Thymus (tissue), 14 donors: ENCODE measurements at places on chromosomes 1 and 21. TPM values are rescaled to one million over a fixed set of nuclear protein-coding genes. Genes with fewer than 3 reads are reported as not detected.

SELL gene
- polyA plus RNA-seq: 73.0 TPM

S100A5 gene
- polyA plus RNA-seq: 0.87 TPM

CTSS gene
- polyA plus RNA-seq: 84.8 TPM

CD2 gene
- polyA plus RNA-seq: 244 TPM

KIAA1614 gene
- 0.84 TPM for polyA plus RNA-seq

MOB3C gene
- polyA plus RNA-seq: 16.2 TPM

TNFSF4 gene
- polyA plus RNA-seq: 4.5 TPM

LCE2B gene
- polyA plus RNA-seq: 1.5 TPM

TM2D1 gene
- polyA plus RNA-seq: 33.6 TPM

APOBEC4 gene
- polyA plus RNA-seq: 0.02 TPM

LCE1C gene
- 3.0 TPM for polyA plus RNA-seq

PTAFR gene
- polyA plus RNA-seq: 3.4 TPM

AQP10 gene
- 0.09 TPM for polyA plus RNA-seq

PYHIN1 gene
- 3.2 TPM for polyA plus RNA-seq

DNA sequence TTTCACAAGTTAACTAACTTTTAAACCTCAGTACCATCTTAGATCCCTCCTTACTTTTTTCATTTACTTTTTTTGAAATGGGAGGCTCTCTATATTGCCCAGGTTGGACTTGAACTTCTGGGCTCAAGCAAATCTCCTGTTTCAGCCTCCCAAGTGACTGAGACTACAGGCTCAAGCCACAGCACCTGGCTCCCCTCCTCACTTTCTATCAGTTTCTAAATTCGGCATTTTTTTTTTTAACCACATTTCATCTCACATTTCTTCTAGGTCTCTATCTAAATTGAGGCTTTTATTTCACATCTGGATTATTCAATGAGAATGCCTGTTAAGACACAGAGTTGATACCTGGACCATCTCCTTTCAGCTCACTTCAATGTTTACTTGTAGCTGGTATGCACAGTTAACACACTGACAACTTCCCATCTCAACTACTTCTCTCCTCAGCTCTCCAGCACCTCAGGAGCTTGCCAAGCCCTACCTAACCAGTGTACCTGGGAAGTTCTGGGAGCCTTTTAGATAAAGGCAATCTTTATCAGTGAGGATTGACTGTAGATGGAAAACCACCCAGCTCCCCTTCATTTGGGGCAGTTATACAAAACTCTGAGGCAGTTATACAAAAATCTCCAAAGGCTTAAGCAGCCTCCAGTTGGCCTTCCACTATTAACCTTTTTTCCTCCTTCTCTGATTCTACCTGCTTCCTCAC lies 3.4 kb downstream of the USP33 start:
- H3K27ac ChIP-seq: no peak overlapping the region
- no peak for DNase-seq
- H3K4me3 ChIP-seq: no peak overlapping the region
- peaks cover 10% of the 10 kb centered on the region for H3K4me1 ChIP-seq
- H3K27me3 ChIP-seq: no peaks in the 10 kb centered on the region

- no peaks in the 10 kb centered on the region for H3K36me3 ChIP-seq
- peaks cover 14% of the 10 kb centered on the region for H3K4me1 ChIP-seq
- no peak overlapping the region for H3K4me3 ChIP-seq
- H3K27ac ChIP-seq: peak overlapping the region; percentile 81
- DNase-seq: no peak
Observed at GRCh38 chr1:55316502-55316901, 101.3 kb upstream of the USP24 start.

- DNase-seq: no peak
- H3K36me3 ChIP-seq: no peaks in the 10 kb centered on the region
- no peak overlapping the region for H3K27ac ChIP-seq
- no peaks in the 10 kb centered on the region for H3K27me3 ChIP-seq
- H3K4me3 ChIP-seq: no peak overlapping the region
Observed at GRCh38 chr1:171166361-171166760, 18.7 kb upstream of the FMO2 start.

DNA sequence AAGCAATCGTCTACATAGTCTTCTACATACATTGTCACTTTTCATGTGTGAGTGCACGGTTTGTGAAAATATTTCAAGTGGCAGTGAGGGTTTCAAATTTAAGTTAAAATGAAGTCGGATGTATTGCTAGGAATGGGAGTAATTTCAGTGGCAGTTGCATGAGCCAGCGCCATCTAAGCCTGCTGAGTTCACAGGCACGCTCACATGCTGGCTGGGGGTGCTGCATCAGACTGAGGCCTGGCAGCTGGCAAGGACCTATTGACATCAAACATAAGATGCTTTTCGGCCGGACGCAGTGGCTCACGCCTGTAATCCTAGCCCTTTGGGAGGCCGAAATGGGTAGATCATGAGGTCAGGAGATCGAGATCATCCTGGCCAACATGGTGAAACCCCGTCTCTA lies 80.7 kb downstream of the UBE4B start:
- no peak for DNase-seq
- H3K27me3 ChIP-seq: no peaks in the 10 kb centered on the region
- no peak overlapping the region for H3K27ac ChIP-seq
- no peak overlapping the region for H3K4me3 ChIP-seq
- H3K36me3 ChIP-seq: peaks cover 28% of the 10 kb centered on the region
- H3K4me1 ChIP-seq: no peaks in the 10 kb centered on the region

- no peak overlapping the region for H3K4me3 ChIP-seq
- H3K4me1 ChIP-seq: peaks cover 8% of the 10 kb centered on the region
- H3K36me3 ChIP-seq: peaks cover 48% of the 10 kb centered on the region
- H3K27me3 ChIP-seq: no peaks in the 10 kb centered on the region
Observed at GRCh38 chr1:151807766-151808165, 2.5 kb upstream of the LINGO4 start.

DNA sequence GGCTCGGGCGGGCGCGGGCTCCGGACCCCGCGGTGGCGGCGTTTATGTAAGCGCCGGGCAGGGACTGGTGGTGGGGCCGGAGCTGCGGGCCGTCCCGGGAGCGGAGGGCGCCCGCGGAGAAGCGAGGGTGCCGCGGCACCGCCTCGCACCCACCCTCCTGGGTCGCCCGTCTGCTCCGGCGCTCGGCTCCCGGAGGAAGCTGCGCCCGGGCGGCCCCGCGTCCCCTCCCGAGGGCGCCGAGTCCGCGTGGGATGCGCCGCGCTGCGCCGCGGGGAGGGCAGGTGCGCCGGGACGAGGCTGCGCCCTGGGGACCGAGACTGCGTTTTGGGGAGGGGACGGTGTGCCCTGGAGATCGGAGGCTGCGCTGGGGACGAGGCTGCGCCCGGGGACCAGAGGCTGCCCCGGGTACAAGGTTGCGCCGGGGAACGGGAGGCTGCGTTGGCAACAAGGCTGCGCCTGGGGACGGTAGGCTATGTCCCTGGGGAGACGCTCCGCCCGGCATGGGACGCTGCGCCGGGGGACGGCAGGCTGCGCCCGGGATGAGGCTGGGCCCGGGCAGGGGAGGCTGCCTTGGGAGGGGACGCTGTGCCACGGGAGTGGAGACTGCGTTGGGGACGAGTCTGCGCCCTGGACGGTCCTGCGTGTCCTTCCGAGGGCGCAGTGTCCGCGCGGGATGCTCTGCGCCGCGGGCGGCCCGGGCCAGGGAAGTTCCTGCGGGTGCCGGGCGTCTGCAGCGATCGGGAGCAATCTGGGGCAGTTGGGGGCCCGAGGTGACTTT lies 627 bp downstream of the ADARB1 start:
- peaks cover 5% of the 10 kb centered on the region for H3K4me1 ChIP-seq
- H3K27ac ChIP-seq: peak overlapping the region; percentile 70
- H3K36me3 ChIP-seq: peaks cover 3% of the 10 kb centered on the region
- peak overlapping the region; percentile 94 for H3K4me3 ChIP-seq
- no peak for DNase-seq
- peaks cover 38% of the 10 kb centered on the region for H3K27me3 ChIP-seq

- no peaks in the 10 kb centered on the region for H3K4me1 ChIP-seq
- no peak overlapping the region for H3K27ac ChIP-seq
- H3K36me3 ChIP-seq: no peaks in the 10 kb centered on the region
Observed at GRCh38 chr1:99674115-99675064, 28.5 kb downstream of the PALMD start.

GRCh38 chr1:3895279-3895950 lies 4.7 kb downstream of the C1orf174 start:
- H3K27ac ChIP-seq: no peak overlapping the region
- DNase-seq: no peak
- no peak overlapping the region for H3K4me3 ChIP-seq

DNA sequence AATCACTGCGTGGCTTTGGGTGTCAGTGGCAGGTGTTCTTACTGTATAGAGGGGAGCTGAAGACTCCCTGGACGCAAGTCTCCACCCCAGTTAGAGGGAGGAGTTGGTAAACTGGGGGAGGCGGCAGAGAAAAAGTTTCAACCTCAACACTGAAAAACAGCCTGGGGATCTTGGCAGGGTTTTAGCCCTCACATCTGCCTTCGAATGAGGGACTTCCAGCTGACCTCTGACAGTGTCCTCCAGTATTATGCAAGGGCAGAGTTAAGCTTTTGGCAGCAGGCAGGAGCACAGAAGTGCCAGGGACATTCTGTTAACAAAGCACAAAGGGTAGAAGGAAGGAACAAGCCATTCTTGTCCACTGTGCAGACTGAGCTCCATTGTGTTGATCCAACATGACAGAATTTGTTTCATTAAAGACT lies 41.2 kb upstream of the RAB4A start:
- no peaks in the 10 kb centered on the region for H3K36me3 ChIP-seq
- no peak overlapping the region for H3K4me3 ChIP-seq
- peak overlapping the region; percentile 42 for H3K27ac ChIP-seq
- no peak for DNase-seq
- H3K4me1 ChIP-seq: peaks cover 2% of the 10 kb centered on the region

- H3K36me3 ChIP-seq: peaks cover 61% of the 10 kb centered on the region
- peak overlapping the region; percentile 88 for H3K27ac ChIP-seq
- DNase-seq: no peak
- H3K27me3 ChIP-seq: no peaks in the 10 kb centered on the region
- H3K4me3 ChIP-seq: no peak overlapping the region
Observed at GRCh38 chr1:15948595-15949452, 27.1 kb downstream of the ZBTB17 start.

DNA sequence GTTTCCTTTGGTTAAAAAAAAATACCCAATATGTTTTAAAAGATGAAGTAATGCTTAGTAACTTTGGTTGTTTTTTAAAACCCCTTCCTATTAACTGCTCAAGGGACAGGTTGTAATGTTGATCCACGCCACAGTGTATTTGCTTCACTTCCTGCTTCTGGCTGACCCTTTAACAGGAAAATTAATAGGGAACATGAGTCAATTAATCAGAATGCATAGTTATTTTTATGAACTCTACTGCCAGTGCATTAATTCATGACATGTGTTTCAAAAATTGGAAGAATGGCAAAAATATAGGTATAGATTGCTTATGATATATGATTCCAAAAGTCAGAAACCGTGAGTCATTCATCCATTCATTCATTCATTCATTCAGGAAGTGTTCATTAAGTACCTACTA lies 204.8 kb downstream of the SETD4 start:
- DNase-seq: no peak
- H3K4me1 ChIP-seq: no peaks in the 10 kb centered on the region
- no peaks in the 10 kb centered on the region for H3K36me3 ChIP-seq
- H3K27me3 ChIP-seq: no peaks in the 10 kb centered on the region

- no peak for DNase-seq
- no peak overlapping the region for H3K27ac ChIP-seq
- H3K4me1 ChIP-seq: peaks cover 20% of the 10 kb centered on the region
- peaks cover 2% of the 10 kb centered on the region for H3K27me3 ChIP-seq
Observed at GRCh38 chr1:16171314-16172151, 15.7 kb upstream of the EPHA2 start.

DNA sequence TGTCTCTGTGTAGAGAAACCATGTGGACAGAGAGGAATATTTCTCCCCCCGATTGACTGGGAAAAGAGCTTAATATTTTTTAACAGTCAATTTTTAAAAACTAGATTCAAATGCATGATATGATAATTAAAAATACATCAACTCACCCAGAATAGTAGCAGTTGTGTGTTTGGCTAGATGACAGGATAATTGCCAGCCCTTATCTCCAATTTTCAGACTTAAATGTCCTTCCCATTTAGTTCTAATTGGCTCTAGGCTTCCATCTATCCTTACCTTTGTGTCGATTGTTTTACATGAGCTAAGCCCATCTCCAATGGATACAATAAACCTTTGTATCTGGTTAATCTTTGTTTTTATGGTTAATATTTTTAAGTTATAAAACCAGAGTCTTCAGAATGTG lies 23.9 kb upstream of the KIAA0040 start:
- H3K4me1 ChIP-seq: peaks cover 6% of the 10 kb centered on the region
- H3K27me3 ChIP-seq: no peaks in the 10 kb centered on the region
- H3K4me3 ChIP-seq: no peak overlapping the region
- H3K36me3 ChIP-seq: no peaks in the 10 kb centered on the region
- H3K27ac ChIP-seq: no peak overlapping the region
